Activated naive CD4-positive, alpha-beta T cell treated with anti-CD3 and anti-CD28 coated beads, Interleukin-2, amount 50 U/mL, for 72 hours (primary cell): ENCODE measurements at places on chromosomes 4 and X.

DNA sequence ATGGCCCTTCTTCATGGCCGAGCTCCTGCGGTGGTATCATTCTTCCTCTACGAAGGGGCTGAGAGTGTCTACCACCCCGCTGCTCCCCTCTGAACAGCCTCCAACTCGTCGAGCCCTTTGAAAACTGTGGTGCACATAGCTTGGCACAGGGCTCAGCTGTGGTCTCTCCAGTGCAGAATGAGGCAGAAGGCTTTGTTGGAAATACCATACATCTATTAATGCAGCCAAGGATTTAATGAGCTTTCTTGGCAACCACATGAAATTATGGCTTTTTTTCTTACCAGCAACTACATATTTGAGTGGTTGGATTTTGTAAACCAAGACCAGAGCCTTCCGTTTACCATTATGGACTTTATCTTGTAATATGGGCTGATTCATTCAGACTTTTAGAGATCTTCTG, 61.7 kb upstream of the CBR4 start:
- DNase-seq, result no peak

DNA sequence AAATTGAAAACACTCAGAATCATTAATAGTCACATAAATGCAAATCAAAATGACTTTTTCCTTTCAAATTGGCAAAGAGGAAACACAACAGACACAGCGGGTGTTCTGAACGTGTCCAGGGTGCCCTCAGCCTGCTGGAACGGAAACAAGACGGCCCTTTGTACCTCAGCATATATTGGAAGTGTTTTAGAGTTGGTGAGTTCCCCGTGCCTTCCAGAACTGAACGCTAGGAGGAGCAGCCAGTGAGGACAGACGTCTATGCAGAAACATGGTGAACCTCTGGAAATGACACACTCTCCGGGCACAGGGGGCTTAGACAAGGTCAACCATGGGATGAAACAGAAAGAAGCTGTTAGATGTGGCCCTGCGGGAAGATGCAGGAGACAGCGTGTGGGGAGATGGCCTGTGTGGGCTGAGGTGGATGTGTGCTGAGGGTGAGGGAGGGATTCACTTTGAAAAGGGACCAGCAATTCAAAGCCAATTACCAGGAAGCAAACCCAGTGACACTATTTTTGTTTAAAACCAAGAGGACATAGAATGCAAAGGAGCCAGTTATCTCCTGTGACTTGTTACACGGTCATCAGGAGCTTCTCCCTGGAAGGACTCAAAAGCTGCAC, 40.4 kb downstream of the RNF212 start:
- DNase-seq, result peak; percentile 57

- DNase-seq, result no peak
Observed at GRCh38 chr4:155944516-155944915, 9.2 kb downstream of the CTSO start.

DNA sequence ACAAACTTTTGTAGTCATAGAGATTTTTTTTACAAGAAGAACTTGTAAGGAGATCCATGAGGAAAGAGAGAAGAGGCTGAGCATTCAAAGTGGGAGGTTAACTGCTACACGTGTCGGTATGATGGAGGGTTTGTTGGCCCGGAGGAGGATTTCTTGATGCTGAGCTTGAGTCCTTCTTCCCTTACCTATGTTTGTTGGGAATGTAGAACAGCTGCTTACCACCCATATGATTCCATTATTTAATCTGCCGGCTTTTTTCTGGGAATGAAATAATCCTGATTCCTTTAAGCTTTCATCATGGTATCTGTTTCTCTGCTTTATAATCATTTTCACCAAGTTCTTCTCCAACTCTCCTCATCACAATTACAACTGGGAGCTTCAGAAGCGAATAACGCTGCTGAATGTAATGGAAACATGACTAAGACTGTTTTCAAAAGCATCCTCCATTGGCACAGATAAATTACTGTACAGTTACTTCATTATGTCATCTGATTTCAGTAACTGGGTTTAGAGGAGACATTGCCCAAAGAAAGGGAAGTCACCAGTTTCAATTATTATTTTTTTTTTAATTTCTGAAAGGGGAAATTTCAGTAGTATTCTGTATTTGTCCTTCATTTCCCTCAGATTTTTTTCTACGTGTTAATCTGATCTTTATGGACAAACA, 420.6 kb downstream of the SPRY1 start:
- no peak for DNase-seq

GRCh38 chr4:21879187-21879586, 69.4 kb downstream of the KCNIP4 start:
- no peak for DNase-seq

GRCh38 chr4:75432683-75433082, 81.5 kb downstream of the RCHY1 start:
- DNase-seq, result no peak

DNA sequence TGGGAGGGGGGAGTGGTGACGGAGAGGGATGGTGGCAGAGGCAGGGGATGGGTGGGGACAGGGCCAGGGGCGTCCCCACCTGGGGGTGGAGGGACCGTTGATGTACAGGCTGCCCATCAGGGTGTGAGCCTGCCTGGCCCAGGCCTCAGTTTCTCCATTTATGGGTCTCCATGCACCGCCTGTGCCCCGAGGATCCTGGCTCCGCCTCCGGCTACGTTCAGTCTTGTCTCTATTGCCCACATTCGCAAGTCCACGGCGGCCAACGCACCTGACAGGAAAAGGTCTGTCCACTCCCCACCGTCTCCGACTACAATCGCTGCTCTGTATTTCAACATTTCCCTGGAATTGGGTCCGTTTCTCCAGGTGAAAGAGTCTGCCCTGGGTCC, 96.3 kb upstream of the NKX1-1 start:
- no peak for DNase-seq

- no peak for DNase-seq
Observed at GRCh38 chr4:168394556-168394955, 76.0 kb upstream of the DDX60 start.

- DNase-seq, result no peak
Observed at GRCh38 chr4:81521708-81522107, 50.0 kb upstream of the RASGEF1B start.

GRCh38 chr4:76856243-76857073, 41.5 kb downstream of the SOWAHB start:
- no peak for DNase-seq
